ENCODE measurements at places on chromosomes 5 and 9. TPM values are rescaled to one million over a fixed set of nuclear protein-coding genes. Genes with fewer than 3 reads are reported as not detected.

GRCh38 chr5:148433826-148434225 is 50.1 kb downstream of the FBXO38 start:
- no peak for DNase-seq

Gene APBA1
- 18.4 TPM for total RNA-seq

DNA sequence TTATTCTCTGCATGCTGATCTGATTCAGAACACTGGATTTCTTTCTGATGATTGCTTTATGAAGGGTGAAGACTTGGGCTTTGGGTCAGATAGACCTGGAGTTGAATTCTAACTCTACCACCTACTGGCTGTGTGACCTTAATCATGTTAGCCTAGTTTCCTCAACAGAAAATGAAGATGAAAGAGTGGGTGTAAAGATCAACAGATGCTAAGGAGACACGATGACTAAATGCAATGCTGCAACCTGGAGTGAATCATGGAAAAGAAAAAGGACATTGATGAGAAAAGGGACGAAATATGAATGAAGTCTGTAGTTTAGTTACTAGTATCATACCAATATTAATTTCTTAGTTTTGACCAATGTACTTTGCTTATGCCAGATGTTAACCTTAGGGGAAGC is 27.8 kb upstream of the DENND1A start:
- DNase-seq, result no peak

Gene GPR150
- total RNA-seq, result not detected

Gene EPB41L4A
- 42.3 TPM for total RNA-seq

Gene ABO
- 2.0 TPM for total RNA-seq

- no peak for DNase-seq
These were observed 71.3 kb upstream of the RNF38 start for GRCh38 chr9:36471359-36471758.

- DNase-seq, result no peak
These were observed 40.6 kb downstream of the SLC1A3 start for GRCh38 chr5:36647046-36647445.

Gene FOXD4
- 0.35 TPM for total RNA-seq

DNA sequence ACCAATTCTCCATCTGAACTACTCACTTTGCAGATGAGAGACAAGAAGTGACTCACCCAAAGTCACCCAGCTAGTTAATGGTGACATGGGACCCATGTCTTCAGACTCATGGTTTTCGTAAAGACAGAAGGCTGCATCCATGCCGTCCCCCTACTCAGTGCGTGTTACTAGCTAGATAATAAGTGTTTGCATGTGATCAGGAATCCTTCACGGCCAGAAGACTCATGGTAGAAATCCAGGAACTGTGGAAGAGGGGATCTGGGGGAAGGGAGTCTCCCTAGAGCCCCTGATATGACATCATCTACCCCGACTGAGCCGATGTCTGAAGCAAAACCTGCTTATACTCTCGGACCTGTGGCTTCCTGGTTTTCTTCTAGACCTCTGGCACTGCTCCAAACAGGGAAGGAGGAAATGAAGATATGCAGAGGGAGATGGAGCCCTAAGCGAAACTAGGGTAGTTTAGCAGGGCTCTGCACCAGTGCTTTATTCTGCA is 3.3 kb downstream of the RNF183 start:
- DNase-seq, result no peak

DNA sequence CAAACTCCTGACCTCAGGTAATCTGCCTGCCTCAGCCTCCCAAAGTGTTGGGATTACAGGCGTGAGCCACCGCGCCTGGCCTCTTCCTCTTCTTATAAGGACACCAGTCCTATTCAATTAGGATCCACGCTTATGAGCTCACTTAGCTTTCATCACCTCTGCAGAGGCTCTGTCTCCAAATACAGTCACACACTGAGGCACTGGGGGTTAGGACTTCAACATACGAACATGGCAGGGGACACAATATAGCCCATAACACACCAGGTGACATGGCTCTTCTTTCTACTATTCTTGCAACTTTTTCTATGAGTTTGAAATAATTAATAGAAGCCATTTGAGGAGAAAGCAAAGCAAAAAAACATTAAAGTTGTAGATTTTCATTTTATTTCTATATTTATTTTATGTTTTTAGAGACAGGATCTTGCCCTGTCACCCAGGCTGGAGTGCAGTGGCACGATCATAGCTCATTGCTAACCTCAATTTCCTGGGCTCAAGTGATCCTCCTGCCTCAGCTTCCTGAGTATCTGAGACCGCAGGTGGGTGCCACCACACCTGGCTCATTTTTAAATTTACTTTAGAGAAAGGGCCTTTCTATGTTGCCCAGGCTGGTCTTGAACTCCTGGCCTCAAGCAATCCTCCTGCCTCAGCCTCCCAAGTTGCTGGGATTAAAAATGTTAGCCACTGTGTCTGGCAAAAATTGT is 6.0 kb upstream of the PRRT1B start:
- DNase-seq, result no peak

DNA sequence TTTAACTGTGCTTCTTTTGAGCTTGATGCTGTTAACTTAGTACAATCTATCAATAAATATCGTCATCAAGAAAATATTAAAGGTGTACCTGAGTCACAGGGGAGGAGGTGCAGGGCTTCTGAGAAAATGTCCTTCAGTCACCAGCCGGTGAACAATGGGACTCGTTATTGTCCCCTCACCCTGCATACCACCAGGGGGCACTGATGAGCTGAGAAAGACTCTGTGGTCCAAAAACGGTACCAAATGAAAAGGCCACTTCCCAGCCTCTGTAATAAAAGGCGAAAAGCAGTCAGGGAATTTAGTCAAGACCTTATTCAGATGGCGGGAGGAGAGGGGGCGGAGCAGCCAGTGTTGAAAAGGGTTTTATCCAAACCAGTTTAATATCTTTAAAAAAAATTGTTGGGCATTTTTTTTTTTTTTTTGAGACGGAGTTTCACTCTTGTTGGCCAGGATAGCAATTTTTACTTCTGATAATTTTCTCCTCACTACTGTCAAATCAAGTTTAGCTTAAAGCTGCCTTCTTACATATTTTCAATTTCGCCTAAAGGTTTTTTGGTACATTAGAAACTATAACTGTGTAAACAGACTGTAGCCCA is 271.9 kb upstream of the ADAMTS16 start:
- DNase-seq, result peak; percentile 68

- no peak for DNase-seq
These were observed 855 bp upstream of the ARHGAP26 start for GRCh38 chr5:142769251-142769792.

- no peak for DNase-seq
These were observed 29.8 kb downstream of the NEUROG1 start for GRCh38 chr5:135505973-135506372.

Gene MCC
- total RNA-seq, result 32.4 TPM

- no peak for DNase-seq
These were observed 2045.4 kb upstream of the CDH6 start for GRCh38 chr5:29148073-29148472.

GRCh38 chr9:77735494-77735893 is 87.4 kb upstream of the GNA14 start:
- DNase-seq, result no peak

Gene OTULINL
- total RNA-seq, result 3.0 TPM

Data from mesothelial cell of epicardium (in vitro differentiated cells).